Stimulated activated CD4-positive, alpha-beta T cell treated with anti-CD3 and anti-CD28 coated beads, Interleukin-15, amount 100 ng/mL, for 24 hours (primary cell): ENCODE measurements at places on chromosomes 16 and 17.
A peak's percentile ranks its signal among the peaks of the same experiment; 100 is the strongest.

GRCh38 chr16:3187798-3188674, at the start of gene OR1F1:
Gene OR1F1, plus strand, starts transcription at chr16:3188204.
- DNase-seq: peak; percentile 90

DNA sequence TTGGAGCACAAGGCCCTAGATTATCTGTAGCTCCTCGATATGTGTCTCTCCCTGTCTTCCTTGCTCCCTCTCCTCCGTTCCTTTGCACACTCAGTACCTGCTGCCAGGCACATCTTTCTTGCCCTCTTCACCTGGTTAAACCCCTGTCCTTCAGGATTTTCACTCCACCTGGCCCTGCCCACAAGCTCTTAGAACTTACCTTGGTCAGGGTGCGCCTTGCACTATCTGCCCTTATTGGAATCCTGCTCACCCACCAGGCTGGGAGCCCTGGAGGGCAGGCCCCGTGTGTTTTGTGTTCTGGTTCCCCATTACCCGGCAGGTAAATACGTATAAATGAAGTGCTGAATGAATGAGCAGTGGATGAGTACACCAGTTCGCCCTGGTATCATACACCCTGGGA, 54.6 kb downstream of the MARCHF10 start:
- no peak for DNase-seq

GRCh38 chr16:69316595-69317034, 5.5 kb downstream of the VPS4A start:
- no peak for DNase-seq

DNA sequence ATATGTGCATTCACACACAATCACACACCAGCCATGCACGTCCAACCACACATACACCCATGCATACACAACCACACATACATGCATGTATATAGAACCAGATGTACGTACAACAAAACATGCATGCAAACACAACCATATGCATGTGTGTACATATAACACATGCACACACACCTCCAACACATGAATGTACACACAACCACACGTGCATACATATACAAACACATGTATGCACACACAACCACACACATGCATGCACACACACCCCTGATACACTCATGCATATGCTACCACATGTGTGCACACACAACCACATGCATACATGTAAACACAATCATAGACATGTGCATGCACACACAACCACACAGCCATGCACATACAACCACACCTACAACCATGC, 52.0 kb upstream of the SDK2 start:
- DNase-seq: no peak

DNA sequence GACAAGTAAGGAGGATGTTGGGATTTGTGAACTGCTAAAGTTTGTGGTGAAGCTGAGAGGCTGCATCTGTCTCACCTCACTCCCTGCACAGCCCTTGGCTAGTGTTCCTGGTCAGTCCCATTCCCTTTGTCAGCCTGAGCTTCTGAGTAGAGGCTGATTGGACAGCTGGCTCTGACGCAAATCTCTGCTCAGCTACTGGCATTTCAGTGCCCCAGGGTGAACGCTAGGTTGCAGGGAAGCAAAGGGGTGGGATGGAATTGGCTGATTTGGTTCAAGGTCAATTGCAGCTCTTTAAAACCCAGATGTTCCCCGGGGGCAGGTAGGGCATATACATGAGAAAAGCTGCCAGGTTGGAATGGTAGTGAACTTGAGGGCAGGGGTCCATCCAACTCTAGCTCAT, 23.1 kb upstream of the CNOT1 start:
- no peak for DNase-seq

DNA sequence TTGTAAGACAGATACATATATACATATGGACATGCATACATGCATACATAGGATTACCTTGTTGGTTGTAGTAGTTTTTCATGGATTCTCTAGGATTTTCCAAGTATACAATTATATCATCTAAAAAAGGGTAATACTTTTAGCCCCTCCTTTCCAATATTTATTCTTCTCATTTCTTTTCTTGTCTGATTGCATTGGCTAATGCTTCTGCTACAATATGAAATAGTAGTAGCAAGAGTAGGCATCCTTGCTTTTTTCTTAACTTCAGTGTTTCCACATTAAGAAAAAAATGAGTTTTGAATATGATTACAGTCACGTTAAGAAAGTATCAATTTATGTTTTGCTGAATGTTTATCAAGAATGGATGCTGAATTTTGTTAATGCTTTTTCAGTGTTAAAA, 58.0 kb downstream of the RBFOX3 start:
- no peak for DNase-seq

GRCh38 chr17:81109957-81110356, 55.4 kb upstream of the PVALEF start:
- DNase-seq: no peak
